ENCODE measurements at places on chromosomes 13 and 19.

DNA sequence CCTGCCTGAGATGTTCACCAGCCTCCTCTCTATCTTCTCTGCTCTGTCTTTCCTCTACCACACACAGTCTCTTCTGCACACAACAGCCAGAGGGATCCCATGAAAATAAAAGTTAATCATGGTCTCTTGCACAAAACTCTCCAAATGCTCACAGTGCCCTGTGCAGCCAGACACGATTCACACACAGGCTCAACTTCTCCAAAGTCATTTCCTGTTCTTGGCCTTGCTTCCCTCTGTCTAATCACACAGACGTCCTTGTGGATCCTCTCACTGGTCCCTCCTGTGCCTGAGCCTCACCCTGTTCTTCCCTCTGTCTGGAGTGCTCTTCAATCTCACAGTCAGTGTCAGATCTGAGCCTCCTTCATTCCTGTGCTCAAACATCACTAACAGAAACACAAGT lies 7.8 kb downstream of the SIGLEC12 start:
- no peak for DNase-seq

DNA sequence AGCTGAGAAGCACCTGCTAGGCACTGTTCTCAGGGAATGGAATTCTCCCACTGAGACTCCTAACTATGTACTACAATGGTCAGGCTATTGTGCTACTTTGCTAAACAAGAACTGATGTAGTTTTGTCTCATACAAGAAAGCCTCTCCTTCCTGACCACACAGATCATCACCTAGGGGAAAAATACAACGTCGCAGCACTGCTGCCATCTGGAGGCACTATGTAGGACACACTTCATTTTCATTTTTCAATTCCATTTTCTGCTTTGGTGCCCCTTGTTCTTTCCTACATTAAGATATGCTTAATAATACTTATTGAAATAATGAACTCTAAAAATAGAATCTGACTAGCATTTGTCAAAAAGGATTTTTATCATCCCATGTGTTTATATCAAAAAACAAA lies 21.1 kb downstream of the PROSER1 start:
- no peak for DNase-seq

GRCh38 chr13:112893570-112894422 lies 75.2 kb upstream of the MCF2L start:
- no peak for DNase-seq

- DNase-seq: peak; percentile 27
Observed at GRCh38 chr19:492091-492531, 4.2 kb upstream of the MADCAM1 start.

DNA sequence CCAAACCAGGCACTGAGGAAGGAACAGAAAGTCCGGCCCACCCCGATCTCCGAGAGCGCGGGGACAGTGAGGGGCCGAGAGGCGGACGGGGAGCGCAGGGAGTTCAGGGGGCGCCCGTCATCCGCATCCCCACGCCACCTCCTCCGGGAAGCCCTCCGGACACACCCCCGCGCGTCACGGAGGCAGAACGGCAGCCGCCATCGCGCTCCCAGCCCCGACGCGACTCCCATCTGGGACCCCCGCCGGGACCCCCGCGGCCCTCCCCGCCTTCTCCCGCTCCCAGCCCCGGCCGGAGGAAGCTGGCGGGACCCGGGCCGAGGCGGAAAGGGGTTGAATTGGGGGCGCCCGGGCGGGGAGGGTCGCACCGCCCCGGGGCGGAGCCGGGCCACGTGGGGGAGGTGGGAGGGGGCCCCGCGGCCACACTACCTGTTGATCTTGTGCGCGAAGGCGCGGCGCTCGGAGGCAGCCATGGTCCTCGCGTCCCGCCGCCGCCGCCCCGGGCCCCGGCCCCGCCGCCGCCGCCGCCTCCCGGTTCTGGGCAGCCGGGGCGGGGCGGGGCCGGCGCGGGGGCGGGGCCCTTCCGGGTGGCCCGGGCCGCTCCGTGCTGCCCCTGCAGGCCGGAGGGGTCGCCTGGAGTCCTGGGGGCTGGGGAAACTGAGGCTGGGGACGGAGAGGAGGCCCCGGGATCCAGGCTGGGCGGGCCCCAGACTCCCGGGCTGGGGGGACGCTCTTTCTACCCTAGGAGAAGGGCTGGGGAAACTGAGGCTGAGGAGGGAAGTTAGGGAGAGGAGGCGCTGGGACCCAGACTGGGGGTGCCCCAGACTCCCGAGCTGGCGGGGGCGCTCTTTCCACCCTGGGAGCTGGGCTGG lies at the start of gene DOCK6:
Gene DOCK6, minus strand, starts transcription at position 554 of the 869 bp plus-strand sequence. Its CDS starts 84 bp downstream, at position 470.
- no peak for DNase-seq

- DNase-seq: no peak
Observed at GRCh38 chr13:102678339-102679107, 16.3 kb downstream of the METTL21C start.

DNA sequence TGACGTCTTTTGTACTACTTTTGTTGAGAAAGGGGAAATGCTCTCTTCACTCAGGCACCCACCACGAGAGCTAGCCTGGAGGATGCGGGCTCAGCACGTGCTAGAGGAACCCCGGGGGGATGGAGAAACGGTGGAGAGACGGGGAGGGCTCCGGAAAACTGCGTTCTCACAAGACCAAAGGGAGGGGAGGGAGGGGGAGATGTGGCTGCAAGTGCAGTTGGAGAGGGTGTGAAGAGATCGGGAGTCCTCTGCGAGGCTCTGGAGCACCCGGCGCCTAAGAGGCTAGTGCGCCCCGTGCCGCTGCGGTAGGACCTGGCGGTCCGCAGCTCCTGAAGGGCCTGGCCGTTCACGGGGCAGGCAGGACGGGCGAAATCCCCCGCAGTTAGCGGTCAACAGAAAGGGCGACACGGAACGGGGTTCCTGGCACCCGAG lies 43.4 kb upstream of the XPO4 start:
- DNase-seq: no peak

- DNase-seq: no peak
Observed at GRCh38 chr13:22311734-22312404, 641.0 kb downstream of the FGF9 start.

DNA sequence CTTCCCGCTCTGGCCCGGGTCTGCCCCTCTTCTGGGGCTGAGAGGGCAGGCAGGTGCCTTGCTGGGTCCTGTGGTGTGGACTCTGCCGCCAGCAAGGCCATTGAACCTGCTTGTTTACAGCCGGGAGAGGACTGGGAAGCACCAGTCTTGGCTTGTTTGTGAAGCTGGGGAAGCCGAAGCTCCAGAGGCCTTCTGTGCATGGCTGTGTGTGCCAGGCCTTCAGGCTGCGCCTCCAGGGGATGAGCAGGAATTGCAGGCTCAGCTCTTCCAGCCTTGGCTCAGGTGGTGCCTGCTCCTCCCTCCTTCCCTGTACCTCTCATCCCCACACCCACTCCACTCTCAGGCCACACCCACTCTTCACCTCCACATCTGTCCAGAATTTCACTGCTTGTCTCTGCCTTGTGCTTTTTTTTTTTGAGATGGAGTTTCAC lies 17.5 kb downstream of the NDUFB7 start:
- DNase-seq: no peak

GRCh38 chr13:46578590-46578975 lies 25.6 kb downstream of the LRCH1 start:
- no peak for DNase-seq

DNA sequence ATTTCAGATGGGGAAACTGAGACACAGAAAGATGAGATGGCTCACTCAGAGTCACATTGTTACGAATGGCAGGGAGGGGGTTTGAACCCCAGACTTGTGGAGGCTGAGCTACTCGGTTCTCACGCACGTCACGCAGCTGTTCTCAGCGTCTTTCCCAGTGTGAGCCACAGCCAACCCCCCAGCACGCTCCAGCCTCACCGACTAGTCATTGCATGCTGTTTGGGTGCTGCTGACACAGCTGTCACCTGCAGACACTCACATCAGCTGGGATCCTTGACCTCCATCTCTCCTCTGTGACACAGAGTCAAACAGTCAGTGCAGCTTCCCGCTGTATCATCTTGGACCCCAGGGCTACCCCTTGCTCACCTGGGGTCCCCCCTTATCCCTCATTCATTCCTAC lies 2.4 kb upstream of the NCAN start:
- no peak for DNase-seq

- no peak for DNase-seq
Observed at GRCh38 chr19:16295057-16295456, 29.6 kb upstream of the KLF2 start.

DNA sequence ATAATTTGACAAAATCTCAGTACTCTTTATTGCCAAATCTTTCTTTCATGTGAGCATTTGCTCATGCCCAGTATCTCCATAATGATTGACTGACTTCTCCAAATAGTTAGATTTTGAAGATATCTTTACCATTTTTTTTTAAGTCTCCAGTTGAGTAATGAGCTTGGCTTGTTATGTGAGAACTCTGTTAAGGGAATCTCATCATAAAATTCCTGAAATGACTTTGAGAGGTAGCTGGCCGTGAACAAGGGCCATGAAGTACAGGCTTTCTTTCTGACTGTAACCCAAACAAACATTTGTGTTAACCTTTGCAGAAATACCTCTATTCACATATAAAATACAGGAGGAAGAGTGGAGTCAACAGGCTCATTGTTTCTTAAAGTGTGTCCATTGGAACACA lies 449.7 kb downstream of the IRS2 start:
- no peak for DNase-seq

DNA sequence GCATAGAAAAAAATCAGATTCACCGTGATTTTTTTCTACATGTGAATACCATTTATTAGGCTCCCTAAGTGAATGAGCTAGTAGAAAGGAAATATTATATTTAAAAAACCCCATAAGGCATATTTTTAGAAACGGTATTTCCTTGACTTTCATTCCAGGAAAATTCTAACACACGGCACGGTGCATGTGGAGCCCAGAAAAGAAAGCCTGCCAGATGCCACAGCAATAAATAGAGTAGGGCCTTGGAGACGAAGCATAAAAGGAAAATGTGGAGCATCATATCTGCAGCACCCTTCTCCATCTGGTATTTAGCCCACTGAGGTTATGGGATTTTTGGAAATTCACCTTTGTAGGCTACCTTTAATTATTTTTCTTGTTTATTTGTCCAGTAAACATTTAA lies 314.4 kb downstream of the ENOX1 start:
- no peak for DNase-seq

- DNase-seq: no peak
Observed at GRCh38 chr13:90918536-90918935, 429.0 kb upstream of the MIR17HG start.

DNA sequence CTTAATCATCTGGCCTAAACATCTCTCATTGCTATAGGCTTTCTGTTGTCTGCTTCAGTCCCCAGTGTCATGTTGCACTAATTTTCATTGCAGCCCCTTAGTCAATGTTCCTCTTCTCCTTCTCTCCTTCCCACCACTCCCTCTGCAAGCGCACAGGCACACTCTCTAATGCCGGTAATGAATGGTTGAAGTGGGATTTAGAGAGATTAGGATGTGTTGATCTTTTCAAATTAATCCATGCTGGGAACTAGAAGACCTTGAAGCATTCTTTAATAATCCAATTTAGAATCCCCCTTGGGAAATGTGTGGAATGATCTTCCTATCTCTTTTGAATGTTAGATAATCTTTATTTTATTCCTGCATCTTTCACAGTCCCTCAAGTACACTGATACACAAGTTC lies 33.2 kb upstream of the NDFIP2 start:
- no peak for DNase-seq

- DNase-seq: peak; percentile 76
Observed at GRCh38 chr13:99432609-99433542, 68.4 kb upstream of the TM9SF2 start.

- DNase-seq: no peak
Observed at GRCh38 chr13:113411216-113412023, 41.9 kb downstream of the ADPRHL1 start.

DNA sequence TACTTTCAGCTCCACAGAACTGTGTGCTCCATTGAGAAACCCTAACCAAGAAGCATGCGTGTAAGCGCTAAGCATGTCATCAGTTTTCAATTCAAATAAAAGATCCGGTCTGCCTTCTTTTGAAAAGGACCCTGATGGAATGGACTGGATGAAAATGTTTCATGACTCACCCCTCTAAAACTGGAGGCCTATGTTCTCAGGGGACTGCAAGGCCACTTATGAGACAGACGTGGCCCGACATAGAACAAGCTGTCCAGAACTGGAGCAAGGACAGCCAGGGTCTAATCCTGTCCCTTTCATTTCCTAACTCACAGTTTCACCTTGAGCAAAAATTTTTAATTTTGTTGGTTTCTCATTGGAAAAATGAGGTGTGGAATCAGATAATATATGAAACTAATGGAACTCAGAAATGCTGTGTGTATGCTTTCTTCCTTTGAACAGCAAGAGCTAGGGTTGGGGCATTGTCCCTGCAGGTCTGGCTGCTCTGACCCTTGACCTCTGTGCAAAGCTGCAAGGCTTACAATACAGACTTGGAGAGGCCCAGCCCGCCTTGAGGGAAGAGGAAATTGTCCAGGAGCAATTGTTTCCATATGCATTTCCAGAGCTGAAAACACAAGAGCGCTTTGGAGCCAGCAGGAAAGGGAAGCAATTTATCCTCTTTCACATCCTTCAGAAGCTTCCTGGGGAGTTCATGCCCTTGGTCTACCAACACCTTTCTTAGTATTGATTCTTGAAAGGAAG lies 553.4 kb upstream of the KLF12 start:
- no peak for DNase-seq

DNA sequence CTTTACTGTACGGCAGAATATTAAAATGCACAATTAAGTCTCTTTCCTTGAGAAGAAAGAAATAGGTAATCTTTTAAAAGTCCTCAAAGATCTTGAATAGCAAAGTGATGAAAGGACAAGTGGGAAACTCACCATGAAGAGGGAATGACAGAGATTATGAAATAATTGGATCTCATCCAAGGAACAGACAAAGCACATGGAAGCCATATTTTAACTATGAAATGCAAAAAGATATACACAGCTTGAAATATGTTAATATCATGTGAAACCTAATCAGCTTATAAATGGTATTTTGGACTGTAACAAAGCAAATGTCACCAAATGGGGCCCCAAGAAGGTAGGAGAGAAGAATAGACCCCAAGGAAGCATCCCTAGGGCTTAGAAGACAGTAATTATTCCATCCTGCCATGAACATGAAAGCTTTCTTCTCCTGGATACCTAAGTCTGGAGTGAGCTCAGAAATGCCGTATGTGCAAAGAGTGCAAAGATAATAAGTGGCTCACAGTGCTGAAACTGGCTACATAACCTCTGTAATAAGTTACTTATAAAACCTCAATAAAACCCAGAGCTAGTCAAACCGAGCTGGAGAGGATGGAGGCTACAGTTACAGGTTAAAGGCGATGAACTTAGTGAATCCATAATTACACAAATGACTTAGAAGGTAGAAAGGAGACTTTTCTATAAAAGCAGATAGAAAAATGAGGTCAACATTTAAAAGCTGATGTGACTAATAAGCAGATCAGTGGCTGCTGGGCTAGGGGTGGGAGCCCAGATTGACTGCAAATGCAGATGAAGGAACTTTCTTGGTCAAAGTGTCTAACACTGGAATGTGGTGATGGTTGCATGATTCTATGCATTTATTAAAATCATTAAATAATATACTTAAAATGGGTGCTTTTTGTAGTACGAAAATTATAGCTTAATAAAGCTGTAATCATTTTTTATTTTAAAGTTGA lies 34.4 kb downstream of the DCLK1 start:
- no peak for DNase-seq

GRCh38 chr13:29791997-29792780 lies 58.2 kb downstream of the UBL3 start:
- no peak for DNase-seq
